Stimulated activated CD4-positive, alpha-beta T cell treated with anti-CD3 and anti-CD28 coated beads, Interleukin-12 subunit alpha, Interleukin-12 subunit beta, amount 100 ng/mL, for 48 hours (primary cell): ENCODE measurements at places on chromosomes 5 and 9.

DNA sequence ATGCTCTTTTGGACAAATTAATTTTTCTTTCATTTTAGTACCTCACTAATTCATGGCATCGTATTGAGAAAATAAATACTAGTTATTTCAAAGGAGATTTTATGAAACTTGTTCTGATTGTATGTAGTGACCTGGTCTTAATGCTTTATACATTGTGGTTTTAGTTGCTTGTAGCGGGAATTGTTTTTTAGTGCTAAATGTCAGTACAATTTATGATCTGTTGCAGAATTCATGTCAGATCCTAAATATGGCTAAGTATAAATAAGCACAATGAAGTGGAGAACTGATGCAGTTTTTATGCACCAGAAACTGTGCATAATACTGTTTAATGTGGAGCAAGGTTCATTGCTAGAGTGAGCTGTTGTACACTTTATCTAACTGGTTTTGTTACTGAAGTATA, 308.8 kb downstream of the PJA2 start:
- no peak for DNase-seq

GRCh38 chr5:94523018-94523417, 95.4 kb downstream of the KIAA0825 start:
- no peak for DNase-seq

GRCh38 chr5:87029951-87030350, 237.7 kb upstream of the RASA1 start:
- no peak for DNase-seq

- DNase-seq: no peak
These were observed 1.3 kb downstream of the MOB3B start for GRCh38 chr9:27528076-27528885.

GRCh38 chr5:102532123-102532522, 33.3 kb upstream of the SLCO6A1 start:
- no peak for DNase-seq

GRCh38 chr5:92912283-92912682, 668.7 kb downstream of the NR2F1-AS1 start:
- no peak for DNase-seq

DNA sequence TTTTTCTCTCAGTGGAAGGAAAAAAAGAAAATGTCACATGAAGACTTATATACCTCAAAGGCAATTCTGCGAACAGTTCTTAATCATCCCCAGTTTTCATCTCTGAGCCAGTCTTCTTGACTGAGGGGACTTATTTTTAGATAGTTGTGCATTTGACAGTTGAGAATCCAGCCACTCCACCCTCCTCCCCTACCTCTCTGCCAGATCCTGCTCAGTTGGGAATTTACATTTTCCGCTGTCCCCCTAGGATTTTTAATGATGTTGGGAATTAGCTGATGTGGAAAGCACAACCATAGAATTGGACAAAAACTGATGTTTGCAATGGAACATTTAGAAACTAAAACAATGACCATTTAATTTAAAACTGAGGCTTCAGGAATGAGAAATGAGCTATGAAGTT, 194.3 kb upstream of the PIK3R1 start:
- no peak for DNase-seq

DNA sequence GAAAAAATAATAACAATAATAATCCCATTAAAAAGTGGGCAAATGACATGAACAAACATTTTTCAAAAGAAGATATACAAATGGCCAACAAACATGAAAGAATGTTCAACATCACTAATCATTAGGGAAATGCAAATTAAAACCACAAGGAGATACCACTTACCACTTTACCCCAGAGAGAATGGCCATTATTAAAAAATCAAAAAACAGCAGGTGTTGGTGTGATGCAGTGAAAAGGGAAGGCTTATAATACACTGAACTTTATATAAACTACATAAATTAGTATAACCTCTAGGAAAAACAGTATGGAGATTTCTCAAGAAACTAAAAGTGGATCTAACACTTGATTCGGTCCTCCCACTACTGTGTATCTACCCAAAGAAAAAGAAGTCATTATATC, 81.9 kb downstream of the DROSHA start:
- DNase-seq: no peak

GRCh38 chr9:120286530-120286929, 293.4 kb downstream of the CDK5RAP2 start:
- DNase-seq: no peak

DNA sequence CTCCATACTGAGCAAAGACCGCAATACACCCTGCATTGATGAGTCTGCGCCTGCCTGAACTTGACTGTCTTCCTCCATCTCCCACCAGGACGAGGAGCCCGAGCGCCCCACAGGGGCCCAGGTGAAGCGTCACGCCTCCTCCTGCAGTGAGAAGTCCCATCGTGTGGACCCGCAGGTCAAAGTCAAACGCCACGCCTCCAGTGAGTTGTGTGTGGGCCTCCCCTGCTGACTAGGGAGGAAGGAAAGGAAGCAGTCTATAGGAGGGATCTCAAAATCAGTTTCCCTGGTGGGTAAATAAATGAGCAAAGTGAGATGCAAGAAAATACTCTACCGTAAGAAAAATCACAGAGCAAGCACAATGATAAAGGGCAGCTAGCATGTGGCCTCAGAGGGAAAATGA, 22.8 kb upstream of the GRPEL2 start:
- DNase-seq: no peak

- DNase-seq: no peak
These were observed 71.2 kb upstream of the ABCA1 start for GRCh38 chr9:104999136-104999535.

DNA sequence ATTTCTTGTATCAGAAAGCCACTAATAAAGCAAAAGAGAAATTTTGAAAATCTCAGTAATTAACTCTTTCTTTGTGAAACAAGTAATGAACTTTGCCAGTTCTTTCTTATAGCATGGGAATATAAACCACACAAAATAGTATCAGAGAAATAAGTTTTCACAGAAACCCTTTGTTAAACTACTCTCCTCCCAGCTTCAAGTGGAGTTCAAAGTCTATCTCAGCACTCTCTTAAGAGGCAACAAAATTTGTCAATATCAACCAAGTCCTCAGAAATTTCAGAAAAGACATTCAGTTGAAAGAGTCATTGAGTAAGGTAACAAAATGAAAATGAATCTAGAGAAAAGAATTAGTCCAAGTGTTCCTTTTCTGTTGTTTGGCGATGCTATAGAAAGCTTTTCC, 89.3 kb downstream of the NTRK2 start:
- no peak for DNase-seq

GRCh38 chr9:122261469-122261881, 3.2 kb downstream of the RBM18 start:
- no peak for DNase-seq

- no peak for DNase-seq
These were observed 196.6 kb downstream of the GNA14 start for GRCh38 chr9:77451507-77451906.

DNA sequence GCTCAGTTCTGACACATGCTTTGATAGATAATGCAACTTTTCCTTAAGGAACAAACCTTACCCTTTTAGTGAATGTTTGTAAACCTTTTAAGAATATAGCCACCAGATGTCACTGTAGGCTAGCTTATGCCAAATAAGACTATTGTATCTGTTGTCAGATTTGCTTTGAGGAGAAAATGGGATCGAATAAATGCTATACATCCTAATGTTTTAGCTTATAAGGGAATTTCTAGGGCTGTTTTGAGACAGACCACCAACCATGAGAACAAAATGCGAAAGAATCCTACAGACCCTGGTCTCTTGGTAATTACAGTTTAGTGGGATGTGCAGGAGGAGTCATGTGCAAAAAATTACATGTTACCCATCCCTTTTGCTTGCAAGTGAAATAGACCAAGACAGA, 127.6 kb upstream of the NMUR2 start:
- no peak for DNase-seq

DNA sequence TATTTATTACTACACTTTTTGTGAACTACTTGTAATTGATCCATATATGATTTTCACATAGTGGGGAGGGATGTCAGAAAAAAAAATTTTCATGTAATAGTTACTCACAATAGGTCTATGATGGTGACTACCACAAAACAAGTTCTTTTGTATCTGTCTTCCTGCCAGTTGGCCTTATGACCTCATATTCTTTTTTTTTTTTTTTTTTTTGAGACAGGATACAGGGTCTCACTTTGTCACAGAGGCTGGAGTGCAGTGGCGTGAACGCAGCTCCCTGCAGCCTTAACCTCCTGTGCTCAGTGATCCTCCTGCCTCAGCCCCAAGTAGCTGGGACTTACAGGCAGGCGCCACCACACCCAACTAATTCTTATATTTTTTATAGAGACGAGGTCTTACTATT, 10.9 kb downstream of the SEC24A start:
- DNase-seq: no peak

DNA sequence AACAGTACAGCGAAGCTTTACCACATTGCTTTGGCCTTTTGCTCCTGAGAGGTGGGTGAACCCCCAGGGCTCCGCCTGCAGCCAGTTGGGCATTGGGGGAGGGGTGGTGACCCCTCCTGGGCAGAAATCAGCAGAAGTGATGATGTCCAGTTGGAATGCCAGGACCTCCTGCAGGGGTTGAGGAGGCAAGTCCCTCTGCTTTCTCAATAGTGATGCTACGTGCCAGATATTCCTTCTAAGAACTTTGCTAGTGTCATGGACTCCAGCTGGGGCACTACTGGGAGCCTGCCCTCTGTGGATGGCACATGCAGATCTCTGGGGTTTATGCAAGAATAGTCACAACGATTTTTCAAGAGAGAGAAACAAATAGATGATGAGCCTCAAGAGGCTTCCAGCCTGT, 95.6 kb downstream of the NDFIP1 start:
- DNase-seq: no peak

DNA sequence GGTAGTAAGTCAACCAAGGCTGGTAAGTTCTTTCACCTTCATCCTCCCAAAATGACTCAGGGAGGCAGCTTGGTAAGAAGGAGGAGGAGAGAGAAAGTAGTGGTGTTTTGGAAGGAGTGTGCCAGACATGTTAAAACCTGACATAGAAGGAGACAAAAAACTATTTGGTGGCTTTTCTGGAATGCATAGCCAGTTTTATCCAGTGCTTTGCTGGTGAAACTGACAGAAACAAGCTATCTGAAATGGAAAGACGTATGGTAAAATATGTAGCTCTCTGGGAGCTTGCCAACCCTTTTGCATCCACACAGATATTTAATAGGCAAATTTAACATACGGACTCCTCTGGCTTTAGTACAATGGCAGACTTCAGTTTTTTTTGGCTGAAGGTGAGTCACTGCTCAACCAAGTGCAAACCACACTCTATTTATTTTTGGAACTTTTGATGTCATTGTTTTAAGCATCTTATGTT, 45.4 kb downstream of the RAB14 start:
- no peak for DNase-seq

GRCh38 chr5:68258531-68258930, 43.0 kb downstream of the PIK3R1 start:
- DNase-seq: no peak

- no peak for DNase-seq
These were observed 174.8 kb downstream of the GADD45G start for GRCh38 chr9:89779405-89780203.

GRCh38 chr9:127263237-127263636, 1.3 kb upstream of the GARNL3 start:
- DNase-seq: no peak

- no peak for DNase-seq
These were observed 2.0 kb upstream of the NSD1 start for GRCh38 chr5:177131352-177132135.

DNA sequence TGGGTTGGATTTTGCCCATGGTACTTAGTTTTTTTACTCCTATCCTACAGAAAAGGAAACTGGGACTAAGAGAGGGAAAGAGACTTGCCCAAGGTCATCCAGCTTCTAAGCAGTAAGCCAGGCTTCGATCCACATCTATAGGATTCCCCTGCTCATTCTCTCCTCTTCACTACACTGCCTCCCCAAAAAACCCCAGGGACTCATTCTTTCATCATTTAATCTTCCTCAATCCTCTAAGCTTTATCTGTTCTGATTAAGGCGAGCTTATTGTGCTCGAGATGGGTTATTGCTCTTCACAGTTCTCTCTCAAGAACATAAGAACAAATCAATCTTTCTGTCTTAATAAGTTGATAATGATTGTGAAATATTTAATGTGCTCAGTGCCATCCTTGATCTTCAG, 511.1 kb upstream of the BRINP1 start:
- no peak for DNase-seq

DNA sequence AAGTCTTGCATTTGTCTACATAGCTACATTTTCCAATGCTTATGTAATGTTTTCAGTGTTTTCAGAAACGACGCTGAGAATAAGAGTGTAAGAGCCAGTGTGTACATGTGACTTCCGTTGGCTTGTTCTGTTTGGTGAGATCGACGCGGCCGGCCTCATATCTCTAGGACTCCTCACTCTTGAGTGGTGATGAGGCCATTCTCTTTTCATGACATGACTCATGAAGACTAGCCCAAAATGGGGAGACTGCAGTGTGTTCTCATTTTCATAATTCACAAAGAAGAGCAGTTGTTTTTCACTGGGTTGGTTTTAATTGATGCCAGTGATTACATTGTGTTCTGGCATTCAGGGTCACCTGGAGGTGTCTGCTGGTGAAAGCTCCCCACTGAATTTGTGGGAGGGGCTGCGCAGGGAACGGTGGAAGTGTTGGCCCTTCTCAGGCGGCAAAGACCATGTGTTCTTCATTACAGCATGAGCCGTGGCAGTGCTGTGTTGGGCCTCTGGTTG, 131.5 kb upstream of the OTULINL start:
- no peak for DNase-seq

DNA sequence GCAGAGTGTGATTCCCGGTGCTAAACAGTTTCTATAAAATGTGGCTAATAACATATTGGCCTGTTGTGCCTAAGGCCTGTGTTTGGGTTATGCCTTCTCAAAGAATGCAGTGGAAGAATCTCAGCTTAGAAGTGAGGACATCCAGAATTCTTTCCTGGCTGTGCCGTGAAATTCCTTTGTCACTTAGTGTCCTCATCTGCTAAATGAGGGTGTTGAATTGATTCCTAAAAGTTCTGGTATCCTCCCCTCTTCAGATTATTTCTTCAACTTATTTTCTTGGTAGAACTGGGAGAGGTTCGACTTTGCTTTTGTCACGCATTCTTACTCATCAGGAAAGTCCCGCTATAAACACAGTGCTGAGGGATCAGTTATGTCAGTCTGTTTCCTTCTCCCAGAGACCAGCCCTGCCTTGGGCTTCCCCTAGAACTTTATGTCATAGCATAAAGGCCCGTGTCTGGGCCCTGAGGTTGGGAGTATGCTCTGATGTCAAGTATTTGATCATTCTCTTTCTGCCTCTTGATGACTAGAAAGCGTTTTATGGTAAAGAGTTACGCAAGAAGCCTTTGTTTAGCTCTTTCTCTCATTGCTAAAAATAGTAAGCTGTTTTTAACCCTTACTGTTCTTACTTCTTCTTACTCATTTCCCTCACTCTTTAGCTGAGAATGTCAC, 29.5 kb downstream of the MTAP start:
- DNase-seq: peak; percentile 28

DNA sequence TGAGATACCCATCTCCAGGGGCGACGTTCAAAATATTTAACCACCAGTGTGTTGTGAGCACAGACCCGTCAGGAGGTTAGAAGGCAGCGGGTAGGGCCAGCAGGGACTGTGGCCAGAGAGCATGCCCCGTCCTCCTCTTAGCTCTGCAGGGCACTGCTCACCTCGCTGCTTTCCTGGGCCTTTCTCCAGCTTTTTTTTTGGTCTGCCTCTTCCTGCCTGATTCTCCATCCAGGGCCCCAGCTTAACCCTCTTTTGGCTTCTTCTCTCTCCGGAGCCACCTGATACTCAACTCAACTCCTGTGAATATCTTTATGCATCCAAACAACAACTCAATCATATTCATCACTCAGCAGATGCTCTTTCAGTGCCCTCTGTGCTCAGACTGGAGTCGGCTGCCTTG, 44.0 kb downstream of the TMOD1 start:
- no peak for DNase-seq
